ENCODE measurements at places on chromosomes 2 and 18.

- peak; percentile 95 for DNase-seq
Observed at GRCh38 chr2:195533771-195534642, 123.0 kb upstream of the SLC39A10 start.

- DNase-seq: no peak
Observed at GRCh38 chr2:74588664-74589063, 34.1 kb downstream of the DOK1 start.

DNA sequence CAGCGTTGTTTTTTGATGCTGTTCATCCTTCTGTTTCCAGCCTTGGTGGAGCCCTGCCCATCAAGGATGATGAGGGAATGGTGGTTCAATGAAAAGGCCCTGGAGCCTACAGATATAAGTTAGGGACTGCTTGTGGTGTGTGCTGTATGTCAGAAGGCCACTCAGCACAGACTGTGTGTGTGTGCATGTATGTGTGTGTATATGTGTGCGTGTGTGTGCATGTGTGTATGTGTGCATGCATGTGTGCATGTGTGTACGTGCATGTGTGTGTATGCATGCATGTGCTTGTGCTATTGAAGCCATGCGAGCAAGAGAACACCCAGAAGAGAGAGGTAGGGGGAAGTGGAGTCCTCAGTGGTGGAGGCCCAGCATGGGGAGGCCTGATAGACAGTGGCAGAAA lies 304.9 kb downstream of the CYP26B1 start:
- DNase-seq: no peak

DNA sequence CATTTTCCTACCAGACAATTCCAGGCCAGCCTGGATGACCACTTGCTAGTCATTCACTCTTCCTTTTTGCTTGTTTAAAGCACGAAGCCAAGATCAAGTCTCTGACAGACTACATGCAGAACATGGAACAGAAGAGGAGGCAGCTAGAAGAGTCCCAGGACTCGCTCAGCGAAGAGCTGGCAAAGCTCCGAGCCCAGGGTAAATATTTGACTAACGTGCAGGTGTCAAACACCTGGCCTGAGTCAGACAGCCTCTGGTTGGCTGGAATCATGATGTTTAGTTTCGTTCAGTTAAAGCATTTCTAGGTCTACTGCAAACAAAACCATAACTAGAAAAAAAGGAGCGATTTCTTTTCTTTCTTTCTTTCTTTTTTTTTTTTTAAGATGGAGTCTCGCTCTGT lies 44.2 kb upstream of the LYPD6B start:
- no peak for DNase-seq

DNA sequence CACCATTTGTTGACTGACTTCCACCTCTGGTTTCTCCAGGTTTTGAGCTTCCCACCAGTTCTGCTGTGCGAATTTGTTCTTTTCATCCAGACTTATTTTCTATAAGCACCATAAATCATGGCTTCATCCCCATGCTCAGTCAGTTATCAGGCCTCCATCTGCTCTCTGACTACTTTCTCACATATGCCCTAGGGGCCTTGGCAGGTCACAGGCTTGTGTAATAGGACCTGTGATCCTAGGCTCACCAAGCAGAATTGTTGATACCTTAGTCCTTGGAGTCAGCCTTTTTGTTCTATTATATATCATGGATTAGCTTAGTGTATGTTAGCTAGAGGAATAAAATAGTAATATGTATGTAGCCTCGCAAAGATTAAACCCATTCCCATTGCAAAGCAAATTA lies 284.2 kb upstream of the TANK start:
- DNase-seq: no peak

DNA sequence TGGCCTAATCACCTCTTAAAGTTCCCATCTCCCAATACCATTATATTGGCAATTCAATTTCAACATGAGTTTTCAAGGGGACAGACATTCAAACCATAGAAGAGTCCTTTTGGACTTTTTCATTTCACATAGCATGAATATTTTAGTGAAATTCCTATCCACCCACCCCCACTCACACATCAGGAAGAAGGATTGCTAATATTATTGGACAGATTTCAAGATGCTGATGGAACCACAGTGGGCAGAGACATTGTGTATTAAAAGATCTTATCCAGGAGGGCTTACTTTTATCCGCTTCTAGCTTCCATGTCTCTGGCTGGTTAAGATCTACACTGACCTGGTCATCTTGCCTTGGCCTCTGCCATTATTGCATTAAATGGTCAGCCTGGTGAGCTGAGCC lies 297.4 kb upstream of the ACVR2A start:
- peak; percentile 76 for DNase-seq

- no peak for DNase-seq
Observed at GRCh38 chr2:127735044-127735443, 33.7 kb downstream of the SFT2D3 start.

DNA sequence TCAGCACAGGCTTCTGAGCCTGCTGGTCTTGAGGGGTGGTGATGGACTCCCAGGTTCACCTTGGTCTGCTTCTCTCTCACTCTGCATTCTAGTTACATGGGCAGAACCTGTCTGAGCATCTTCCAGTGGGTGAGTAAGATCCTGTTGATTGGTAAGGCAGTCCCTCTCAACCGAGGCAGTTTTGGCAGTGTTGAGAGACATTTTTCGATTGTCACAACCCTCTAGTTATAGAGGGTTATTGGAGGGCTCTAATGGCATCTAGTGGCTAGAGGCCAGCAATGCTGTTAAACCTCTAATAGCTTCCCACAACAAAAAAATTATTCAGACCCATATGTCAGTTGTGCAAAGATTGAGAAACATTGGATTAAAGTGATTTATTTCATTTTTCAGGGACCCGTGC lies 9.3 kb upstream of the MGAT5 start:
- DNase-seq: peak; percentile 21

GRCh38 chr2:44932564-44933392 lies 8.7 kb upstream of the SIX3 start:
- DNase-seq: no peak

GRCh38 chr2:125567100-125567499 lies 1088.9 kb upstream of the GYPC start:
- no peak for DNase-seq

- peak; percentile 57 for DNase-seq
Observed at GRCh38 chr2:33108483-33109443, 162.0 kb downstream of the LTBP1 start.

GRCh38 chr2:201344663-201345366 lies 12.3 kb downstream of the FLACC1 start:
- DNase-seq: no peak

DNA sequence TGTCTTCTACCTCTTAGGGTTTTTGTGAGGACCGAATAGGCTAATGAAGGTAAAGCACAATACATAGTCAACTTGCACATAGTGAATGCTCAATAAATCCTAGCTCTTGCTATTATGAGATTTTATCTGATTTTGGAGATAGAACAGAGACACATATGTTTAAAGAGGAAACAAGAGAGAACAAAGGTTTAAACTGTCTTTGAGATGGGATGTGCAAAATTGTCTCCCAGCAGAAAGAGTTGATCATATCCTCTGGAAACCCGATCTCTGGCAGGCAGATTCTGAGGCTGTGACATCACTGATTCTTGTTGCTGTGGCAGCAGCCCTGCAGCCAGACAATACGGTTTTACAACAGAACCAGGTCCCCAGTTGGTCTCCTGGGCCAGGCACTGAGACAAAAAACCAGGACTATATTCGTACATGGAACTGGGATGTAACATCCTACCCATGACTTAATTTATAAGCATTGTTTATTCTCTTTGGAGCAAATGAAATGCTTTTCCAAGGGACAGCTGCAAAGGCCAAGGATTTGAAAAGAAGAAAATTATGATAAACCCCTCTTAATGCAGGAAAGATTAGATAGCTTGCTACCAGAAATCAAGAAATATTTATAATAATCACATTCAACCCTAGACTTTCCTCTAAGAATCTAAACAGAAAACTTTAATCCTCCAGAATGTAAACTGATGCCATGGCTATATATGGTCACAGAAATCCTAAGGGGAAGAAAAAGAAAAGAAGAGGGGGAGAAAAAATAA lies 80.2 kb downstream of the SLC8A1 start:
- peak; percentile 83 for DNase-seq

DNA sequence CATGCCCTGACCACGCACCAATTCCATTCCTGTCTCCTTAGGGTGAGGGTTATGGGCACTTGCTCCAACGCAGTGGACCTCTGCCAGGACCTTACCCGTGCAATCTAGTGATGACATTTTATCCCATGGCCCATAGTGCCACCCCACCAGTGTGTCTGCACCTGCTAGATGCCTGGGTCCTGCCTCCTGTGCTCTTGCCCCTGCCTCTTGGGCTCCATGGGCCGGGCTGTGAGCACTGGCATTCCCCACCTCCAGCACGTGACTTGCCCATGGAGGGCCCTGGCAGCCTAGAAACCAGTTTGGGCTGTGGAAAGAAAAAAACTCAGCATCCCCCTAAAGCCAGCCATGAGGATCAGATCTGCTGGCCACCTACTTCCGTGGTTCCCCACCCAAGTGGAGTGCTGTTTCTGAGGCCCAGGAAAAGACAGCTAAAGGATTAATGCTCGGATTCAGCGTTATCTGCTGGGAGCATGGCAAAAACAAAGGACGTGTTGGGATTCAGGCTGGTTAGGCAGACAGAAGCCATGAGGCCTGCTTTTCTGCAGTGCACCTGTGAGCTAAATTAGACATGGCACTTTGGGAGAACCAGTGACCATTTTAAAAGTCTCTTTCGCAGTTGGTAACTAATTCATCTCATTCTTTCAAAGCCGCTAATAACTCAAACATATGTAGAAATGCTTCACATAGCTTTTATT lies 129.2 kb downstream of the ALPK2 start:
- no peak for DNase-seq

- DNase-seq: no peak
Observed at GRCh38 chr2:160703648-160704585, 210.3 kb upstream of the RBMS1 start.

- DNase-seq: no peak
Observed at GRCh38 chr2:233408366-233409285, 54.3 kb downstream of the DGKD start.

GRCh38 chr2:136572335-136572734 lies 193.0 kb upstream of the THSD7B start:
- DNase-seq: no peak

- peak; percentile 94 for DNase-seq
Observed at GRCh38 chr18:62018034-62018758, 125.4 kb upstream of the RNF152 start.

GRCh38 chr2:9693196-9693491 lies 62.3 kb upstream of the YWHAQ start:
- DNase-seq: peak; percentile 46

DNA sequence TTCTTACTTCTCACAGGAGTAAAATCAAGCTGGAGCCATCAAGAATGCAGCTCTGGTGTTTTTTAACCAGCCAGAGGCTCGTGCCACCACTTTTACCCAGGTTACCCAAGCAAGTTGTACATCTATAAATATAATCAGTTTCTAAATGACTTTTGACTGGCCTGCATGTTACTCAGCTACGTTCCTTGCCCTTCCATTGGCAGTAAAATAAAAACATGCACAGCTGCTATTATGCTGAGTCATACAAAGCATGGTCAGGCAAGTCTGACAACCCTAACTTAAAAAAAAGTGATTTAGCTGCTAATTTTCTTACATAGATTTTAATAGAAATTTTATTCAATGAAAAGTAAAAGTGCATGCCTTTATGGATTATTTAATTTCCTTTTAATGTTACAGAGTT lies 111.7 kb upstream of the CSRNP3 start:
- peak; percentile 64 for DNase-seq

GRCh38 chr2:214607051-214607450 lies 196.2 kb downstream of the VWC2L start:
- DNase-seq: no peak

- DNase-seq: no peak
Observed at GRCh38 chr2:164624316-164624715, 3.0 kb upstream of the GRB14 start.

DNA sequence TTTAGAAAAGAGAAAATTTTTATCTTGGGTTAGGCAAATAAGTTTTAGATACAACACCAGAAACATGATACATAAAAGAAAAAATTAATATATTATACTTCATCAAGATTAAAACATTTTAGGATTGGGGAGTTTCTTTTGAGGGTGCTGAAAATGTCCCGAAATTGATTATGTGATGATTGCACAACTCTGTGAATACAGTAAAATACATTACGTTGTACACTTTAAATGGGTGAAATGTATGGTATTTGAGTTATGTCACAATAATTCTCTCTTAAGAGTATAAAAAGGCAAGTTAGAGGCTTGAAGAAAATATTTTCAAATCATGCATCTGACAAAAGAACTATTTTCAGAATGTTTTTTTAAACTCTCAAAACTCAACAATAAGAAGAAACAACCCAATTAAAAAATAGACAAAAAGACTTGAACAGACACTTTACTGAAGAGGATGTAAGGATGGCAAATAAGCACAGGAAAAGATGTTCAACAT lies 36.2 kb upstream of the INO80C start:
- DNase-seq: peak; percentile 51

GRCh38 chr2:217995731-217996231 lies 7.0 kb downstream of the TNS1 start:
- peak; percentile 63 for DNase-seq

DNA sequence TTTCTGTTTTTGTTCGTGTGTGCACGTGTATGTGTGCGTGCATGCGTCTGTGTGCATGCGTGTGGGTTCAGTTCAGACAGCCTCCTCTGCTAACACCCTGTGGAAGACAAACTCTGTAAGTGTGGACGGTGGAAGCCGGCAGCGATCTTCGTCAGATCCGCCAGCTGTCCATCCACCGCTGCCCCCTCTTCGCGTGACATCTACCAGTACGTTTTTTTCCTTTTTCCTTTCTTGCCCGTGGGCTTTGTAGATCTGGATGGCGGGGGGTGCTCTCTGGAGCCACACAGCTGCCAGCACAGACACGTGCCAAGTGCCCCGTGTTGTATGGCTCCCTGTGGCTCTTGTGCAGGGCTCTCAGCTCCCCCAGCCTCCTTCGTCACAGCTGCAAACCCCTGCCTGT lies 32.3 kb downstream of the ITGB1BP1 start:
- no peak for DNase-seq

GRCh38 chr2:109256921-109257320 lies 127.9 kb downstream of the SH3RF3 start:
- no peak for DNase-seq

DNA sequence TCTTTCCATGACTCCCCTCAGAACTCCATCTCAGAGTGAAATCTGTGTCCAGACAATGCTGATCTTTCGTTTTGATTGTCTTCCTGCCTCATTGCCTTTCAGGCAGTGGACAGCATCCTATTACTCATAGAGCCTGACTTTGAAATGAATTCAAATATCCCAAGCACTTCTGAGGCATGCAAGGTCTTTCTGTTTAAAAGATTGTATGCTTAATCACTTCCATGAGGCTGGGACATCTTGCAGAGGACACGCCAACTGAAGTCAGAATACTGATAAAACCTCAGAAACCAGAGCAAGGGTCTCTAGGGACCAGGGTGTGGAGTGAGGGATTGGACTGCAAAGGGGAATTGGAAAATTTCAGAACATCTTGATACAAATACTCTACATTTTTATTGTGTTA lies 836.5 kb upstream of the ID2 start:
- DNase-seq: peak; percentile 99
